ENCODE measurements at places on chromosomes 4 and X.

DNA sequence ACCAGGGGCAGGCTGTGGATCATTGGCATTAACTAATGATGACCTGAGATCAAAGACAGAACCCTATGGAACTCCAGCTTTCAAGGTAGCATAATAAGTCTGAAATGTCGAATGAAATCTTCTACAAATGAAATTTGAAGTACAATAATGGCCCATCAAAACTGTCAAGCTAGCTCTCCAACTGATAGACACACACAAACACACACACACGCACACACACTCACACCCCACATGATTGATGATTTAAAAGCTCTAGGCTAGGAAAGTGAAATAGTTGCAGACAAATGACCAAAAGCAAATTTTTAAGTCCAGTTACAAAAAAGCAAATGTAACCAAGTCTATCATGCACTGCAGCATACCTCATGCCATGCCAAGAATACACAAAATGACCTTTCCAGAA, 655.7 kb downstream of the C4orf33 start:
- no peak for DNase-seq

DNA sequence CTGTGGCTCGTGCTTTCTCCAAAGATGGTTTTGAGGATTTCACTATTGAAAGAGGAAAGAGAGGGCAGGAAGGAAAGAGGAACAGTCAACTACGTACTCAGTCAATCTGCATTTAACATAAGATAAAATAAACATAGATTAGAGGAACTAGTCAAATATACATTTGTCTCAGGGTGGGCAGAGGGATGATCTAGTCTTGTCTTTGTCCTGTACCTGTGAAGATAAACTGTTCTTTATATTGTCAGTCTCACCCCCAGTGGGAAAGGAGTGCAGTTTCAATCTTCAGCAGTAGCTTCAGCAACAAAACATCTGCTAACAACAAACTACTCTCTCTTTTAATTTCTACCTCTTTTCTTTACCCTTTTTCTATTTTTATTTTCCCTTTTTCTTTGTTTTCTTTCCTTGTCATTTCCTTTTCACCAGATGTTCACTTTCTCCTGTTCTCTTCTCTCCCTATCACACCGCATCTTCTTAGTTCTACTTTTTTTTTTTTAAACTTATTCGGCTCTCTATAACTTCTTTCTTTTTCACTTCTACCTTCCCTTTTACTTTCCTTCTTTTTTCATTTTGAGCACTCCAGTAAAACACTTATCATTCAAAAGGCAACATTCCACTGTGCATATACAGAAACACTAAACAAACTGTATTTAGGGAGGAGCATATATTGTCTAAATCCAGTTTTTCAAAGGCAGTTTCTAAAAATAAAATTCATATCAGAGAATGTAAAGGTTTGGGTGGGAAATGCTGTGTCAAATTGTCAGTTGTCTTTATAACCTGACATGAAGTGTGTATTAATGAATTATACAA, 51.4 kb upstream of the GUCY1A1 start:
- no peak for DNase-seq

- DNase-seq: no peak
Measured at GRCh38 chr4:182697094-182697493, 220.1 kb downstream of the DCTD start.

GRCh38 chr4:127214931-127215330, 417.8 kb upstream of the INTU start:
- DNase-seq: peak; percentile 71

DNA sequence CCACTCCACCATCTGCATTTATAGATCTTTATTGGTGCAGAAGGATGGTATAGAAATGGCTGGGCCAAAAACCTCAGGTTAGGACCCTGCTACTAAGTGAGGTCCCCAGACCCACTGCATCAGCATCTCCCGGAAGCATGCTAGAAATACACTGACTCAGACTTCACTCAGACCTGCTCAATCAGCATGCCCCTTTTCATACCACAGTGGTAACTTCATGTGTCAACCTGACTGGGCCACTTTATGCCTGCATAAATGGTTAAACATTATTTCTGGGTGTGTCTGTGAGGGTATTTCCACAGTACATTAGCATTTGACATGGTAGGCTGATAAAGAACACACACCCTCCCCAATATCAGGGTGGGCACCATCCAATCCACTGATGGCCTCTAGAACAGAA, 118.6 kb upstream of the VCX3B start:
- no peak for DNase-seq

GRCh38 chr4:122783301-122784215, 43.1 kb upstream of the FGF2 start:
- peak; percentile 95 for DNase-seq

DNA sequence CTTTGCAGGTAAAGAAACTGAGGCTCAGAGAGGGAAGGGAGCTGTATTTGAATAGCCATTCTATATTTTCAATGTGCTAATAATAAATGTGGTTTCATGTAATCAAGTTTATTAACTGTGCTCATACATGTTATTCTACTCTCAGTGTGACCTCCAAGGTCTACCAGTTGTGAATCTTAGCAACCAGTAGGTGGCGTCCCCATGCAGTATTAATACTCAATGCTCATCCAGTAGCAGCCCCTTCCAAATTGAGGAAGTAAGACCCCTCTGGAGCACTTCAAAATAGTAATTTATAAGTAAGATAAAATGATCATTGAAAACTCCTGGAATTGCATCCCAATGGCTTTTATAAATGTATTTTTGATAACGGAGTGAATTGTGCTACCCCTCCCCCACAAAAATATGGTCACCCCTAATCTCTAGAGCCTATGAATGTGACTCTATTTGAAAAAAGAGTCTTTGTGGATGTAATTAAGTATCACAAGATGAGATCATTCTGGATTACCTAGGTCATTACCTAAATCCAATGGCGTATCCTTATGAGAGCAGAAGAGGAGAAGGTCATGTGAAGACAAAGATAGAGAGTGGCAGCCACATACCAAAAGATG, 20.4 kb upstream of the SEPSECS start:
- peak; percentile 34 for DNase-seq

DNA sequence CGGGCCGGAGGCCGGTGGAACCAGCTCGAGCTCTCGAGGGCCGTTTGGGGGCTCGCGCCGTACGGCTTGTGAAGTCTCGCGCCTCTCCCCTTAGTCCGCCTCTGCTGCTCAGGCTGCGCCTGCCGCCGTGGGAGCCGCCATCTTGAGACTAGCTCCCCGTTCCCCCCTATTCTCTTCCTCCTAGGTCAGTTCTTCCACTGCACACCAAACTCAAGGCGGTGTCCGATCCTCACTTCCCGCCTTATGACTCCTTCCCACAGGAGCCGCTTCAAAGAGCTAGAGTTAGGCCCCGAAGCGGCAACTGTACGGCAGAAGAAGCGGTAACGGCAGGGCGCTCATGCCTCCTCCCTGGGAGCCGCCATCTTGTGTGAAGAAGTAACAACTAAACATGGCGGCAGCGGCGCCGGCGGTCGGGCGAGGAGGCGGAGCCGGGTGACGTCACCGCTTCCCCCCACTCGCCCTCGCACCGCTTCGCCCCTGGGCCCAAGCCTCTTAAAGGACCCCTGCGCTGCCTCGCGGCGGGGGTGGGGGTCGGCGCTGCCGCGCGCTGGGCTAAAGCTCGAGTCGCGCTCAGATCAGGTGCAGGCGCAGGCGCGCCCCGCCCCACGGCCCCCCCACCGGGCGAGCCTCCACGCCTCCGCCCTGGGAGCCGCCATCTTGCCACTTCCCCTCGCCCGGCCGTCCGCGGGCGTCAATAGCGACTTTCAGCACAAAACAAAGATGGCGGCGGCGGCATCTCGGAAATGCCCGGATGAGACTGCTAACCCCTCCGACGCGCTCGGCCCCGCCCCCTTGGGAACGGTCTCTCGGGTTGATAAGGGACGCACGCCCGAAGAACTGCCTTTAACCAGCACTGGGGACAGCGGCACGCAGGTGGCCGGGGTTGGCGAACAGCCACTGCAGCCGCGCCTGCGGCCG, at the start of gene HCFC1:
HCFC1 (minus strand) TSS at position 369 of the 918 bp plus-strand sequence. CDS start 978 bp downstream, outside the sequence.
- DNase-seq: peak; percentile 92

DNA sequence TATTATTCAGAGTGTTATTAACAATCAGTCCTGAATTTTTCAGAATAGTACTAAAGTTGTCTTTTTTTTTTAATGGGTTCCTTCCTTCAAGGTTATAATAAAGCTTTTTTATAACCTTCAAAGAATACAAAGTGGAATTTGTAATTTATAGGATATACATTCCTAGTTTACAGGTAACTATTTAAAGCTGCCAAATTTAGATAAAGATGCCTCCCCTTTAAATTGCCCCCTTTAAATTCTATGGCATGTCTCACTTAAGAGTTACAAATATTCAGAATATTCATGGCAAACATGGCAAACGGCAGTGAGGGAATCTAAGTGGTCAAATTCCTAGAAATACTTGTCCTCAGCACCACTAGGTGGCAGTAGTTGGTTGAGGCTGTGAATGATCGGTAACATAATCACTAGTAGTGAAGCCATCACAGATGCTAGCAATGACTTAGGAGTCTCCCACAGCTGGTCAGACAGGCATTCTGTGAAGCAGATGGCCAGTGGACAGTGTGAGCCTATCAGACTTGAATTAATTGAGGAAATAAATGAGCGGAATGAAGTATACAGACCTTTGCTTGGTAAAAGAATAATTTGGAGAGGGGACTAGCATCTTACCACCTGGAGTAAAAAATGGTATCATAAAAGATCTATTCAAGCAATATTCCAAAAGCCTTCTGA, 86.4 kb downstream of the CBR4 start:
- DNase-seq: peak; percentile 73

DNA sequence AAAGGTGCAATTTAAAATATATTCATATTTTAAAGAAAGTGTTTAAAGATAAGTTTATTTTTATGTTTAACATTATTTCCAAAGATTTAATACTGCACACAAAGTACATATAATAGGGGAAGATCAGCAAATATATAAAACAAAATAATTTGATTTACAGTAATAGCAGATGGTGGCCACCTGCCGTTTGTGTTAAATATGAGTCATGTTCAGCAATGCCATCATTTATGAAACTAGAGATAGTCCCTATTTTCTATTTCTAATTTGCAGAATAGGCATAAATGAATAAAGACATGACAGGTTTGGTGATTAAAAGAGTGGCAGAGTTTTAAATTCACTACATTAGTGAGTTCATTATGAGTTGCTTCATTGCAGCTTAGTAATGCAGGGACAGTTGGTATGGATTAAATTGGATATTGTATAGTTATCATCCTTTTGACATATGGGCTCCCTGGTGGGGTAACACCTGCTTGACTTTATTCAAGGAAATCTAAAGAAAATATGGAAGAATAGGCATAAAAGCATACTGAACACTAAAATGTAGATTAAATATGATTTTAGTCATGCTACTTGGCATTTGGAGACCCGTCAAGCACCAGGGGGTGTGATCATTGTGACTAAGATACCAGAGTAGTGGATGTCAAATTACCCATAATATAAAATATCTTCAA, 78.8 kb upstream of the BANK1 start:
- no peak for DNase-seq

GRCh38 chrX:18574591-18574990, 97.3 kb downstream of the RS1 start:
- DNase-seq: peak; percentile 32

GRCh38 chr4:150126864-150127203, 48.6 kb downstream of the DCLK2 start:
- peak; percentile 88 for DNase-seq

DNA sequence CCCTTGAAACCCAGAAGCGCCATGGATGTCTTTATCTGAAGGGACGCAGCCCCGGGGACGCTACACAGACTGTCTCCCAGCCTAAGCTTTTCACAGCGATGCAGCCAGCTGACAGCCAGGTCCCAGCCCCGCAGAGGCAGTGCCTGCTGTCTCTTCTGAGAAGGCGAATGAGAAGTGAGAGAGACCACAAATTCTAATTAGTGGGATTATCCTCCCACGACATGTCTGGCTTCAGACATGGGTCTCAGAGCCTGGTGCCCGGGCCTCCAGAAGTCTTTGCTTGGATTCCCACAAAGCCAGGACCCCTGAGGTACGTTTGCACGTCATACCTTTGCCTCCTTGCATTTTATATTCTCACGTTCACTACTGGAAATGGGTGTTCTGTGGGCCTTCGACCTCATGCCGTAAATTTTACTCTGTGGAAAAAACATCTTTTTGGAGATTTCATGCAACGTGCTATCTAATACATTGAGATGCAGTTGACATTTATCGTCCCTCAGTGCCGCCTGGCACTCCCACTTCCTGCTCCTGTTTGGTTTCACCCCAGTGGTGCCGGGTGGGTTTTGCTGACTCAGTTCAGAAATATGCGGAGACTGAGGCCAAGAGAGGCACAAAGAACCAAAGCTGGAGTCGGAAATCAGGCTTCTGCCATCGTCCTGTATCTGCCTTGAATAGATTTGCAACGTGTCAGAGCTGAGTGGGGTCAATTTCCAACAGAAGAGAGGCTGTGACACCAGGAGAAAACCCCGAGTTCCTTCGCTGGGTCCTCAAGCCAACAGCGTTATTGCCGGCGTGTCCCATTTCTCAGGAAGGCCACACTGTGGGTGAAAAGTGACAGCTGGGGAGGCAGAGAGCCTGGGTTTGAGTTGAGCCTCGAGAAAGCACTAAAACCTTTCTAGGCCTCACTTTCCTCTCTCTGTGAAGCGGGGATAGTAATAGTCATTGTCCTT, 114.4 kb downstream of the STK32B start:
- DNase-seq: peak; percentile 88

DNA sequence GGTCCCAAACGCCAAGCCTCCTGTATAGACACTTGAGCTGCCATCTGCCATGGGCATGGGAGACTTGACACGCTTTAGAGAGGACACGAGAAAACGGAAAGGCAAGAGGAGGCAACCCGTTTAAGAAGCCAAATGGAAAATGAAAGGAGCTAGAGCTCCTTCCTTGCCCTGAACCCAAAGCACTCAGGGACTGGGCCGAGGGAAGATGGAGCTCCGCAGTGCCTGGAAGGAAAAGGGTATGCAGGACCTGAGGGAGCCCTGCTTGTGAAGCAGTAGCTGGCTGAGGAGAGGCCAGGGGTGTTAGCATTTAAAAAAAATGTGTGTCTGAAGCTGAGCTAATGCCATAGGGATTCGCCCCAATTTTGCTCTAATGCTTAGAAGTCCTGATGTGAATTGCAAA, 15.1 kb downstream of the MCF2 start:
- no peak for DNase-seq

GRCh38 chrX:133306316-133306715, 88.2 kb upstream of the TFDP3 start:
- peak; percentile 40 for DNase-seq

DNA sequence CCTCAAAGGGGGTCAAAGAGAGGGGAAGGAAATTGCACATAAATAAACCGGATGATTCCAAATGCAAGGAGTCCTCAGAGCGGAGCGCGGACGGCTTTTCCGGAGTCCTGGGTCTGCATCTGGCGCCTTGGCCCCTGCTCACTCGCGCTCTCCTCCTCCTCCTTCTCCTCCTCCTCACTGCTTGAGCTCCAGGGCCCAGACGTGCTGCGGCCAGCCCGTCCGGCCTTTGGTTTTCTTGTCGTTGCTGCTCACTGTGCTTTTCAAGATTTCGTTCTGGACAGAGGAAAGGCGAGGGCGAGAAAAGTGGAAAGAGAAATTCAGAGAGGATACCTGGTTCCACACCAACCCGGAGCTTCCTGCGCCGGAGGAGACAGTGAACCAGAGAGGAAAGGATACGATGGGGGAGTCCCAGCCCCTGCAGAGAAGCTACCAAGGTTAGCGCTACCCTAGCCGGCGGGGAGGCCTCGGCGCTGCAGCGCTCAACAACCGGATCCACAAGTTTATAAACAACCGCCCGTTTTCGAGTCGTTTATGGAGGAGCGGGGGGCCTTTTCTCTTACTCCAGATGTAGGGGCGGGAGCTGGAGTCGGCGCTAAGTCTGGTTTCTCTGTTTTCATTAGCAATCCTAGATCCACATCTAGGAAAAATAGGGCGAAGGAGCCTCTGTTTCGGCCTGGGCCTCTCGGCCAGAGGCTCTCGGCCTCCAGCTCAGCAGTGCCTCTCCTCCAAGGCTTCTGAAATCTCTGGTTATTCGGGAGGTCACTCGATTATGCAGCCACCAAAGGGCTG, 2.7 kb downstream of the HAND2 start:
- peak; percentile 49 for DNase-seq

All from fibroblast of skin of right quadriceps (primary cell).